ENCODE measurements at places on chromosomes 11 and 22.

DNA sequence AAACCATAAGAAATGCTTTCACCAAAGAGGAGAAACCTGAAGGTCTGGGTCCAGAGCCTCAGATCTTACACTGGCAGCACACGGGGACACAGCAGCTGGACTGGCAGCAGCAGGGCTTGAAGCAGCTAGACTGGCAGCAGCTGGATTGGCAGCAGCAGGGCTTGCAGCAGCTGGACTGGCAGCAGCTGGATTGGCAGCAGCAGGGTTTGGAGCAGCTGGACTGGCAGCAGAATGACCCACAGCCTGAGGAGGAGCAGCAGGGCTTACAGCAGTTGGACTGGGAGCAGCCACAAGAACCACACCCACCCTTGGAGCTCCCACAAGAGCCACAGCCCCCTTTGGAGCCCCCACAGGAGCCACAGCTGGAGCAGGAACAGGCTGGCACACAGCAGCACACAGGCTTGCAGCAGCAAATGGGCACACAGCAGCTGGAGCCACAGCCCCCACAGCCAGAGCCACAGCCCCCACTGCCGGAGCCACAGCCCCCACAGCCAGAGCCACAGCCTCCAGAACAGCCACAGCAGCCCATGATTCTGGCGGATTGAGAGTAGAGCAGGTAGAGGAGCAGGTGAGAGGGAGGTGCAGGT, at the start of gene KRTAP5-11:
Gene KRTAP5-11, minus strand, starts transcription at position 567 of the 587 bp plus-strand sequence. Its CDS starts 38 bp downstream, at position 529.
- no peak for DNase-seq

DNA sequence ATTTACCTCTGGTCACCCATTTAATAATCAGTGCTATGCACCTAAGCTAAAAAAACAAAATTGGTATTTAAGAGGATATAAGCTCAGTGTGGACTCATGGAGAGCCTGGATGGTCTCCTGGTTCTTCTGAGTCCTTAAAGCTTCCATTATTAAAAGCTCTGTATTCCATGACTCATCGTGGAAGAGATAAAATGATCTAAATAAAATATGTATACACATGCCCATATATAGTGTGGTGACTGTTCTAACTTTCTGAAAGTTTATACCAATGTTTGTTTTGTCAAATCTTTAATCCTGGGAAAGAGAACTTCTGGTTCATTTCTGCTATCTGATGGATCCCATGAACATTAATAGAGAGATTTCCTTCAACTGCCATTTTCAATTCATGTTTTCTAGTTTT, 375.9 kb downstream of the GUCY1A2 start:
- DNase-seq: no peak

DNA sequence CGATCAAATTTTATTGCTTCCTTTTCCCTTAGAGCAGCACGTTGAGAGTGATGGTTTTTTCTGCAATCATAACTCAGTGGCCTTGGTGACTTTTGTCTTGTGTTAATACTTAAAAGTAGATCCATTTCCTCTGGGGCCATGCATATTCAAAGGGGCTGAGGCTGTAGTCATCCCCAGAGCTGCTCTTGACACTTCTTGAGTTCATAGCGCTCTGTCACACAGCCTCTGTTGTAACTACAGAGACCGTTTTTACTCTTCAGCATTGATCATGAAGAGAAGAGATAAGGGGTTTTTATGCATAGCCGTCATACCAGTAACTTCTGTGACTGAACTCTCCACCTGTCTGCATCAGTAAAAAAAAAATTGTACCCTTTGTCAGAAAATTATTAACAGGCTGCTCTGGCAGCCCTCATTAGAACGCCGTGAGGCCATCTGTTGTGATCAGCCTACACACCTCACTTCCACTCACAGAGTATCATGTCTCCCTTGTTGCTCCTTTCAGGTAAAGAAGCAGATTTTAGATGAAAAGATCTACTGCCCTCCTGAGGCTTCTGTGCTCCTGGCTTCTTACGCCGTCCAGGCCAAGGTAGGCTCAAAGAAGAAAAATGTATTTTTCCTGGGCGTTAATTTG, 38.4 kb downstream of the NF2 start:
- DNase-seq: no peak

DNA sequence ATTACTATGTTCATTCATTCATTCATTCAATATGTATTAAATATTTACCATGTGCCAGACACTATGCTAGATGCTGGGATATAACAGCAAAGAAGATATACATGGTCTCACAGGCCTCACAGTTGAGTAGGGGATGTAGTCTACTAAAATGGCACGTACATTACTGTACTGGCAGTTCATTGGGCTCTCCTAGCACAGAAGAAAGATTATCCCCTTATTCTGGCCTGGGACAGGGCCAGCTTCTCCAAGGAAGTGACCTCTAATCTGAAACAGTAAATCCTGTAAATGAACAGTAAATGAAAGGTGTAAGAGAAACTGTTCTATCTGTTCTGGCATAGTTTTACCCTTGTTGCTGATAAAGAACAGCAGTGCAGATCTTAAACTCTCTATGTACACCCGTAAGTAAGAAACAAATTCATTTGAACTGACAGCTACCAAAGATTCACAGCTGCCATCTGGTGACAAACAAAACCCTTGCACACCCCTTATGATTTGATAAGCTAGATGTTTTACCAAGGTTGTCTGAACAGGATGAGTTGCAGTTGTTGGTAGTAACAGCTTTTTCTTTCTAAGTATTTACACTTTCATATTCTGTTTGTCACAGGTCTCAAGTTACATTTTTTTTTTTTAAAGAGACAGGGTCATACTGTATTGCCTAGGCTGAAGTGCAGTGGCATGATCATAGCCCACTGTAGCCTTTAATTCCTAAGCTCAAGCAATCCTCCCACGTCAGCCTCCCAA, 263.1 kb downstream of the TMEM135 start:
- DNase-seq: no peak

DNA sequence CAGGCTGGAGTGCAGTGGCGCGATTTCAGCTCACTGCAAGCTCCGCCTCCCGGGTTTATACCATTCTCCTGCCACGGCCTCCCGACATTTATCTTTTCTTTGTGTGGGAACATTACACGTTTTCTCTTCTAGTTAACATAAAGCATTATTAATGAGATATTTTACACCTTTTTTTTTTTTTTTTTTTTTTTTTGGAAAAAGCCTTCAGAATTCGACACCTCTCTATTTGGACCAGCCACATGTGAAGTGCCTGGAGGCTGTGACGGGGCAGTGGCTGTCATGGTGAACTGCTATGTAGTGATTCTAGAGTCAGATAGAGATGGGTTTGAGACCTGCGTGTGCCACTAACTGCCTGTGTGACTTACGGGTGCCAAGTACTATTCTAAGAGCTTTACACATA, 64.3 kb downstream of the SMIM38 start:
- no peak for DNase-seq

DNA sequence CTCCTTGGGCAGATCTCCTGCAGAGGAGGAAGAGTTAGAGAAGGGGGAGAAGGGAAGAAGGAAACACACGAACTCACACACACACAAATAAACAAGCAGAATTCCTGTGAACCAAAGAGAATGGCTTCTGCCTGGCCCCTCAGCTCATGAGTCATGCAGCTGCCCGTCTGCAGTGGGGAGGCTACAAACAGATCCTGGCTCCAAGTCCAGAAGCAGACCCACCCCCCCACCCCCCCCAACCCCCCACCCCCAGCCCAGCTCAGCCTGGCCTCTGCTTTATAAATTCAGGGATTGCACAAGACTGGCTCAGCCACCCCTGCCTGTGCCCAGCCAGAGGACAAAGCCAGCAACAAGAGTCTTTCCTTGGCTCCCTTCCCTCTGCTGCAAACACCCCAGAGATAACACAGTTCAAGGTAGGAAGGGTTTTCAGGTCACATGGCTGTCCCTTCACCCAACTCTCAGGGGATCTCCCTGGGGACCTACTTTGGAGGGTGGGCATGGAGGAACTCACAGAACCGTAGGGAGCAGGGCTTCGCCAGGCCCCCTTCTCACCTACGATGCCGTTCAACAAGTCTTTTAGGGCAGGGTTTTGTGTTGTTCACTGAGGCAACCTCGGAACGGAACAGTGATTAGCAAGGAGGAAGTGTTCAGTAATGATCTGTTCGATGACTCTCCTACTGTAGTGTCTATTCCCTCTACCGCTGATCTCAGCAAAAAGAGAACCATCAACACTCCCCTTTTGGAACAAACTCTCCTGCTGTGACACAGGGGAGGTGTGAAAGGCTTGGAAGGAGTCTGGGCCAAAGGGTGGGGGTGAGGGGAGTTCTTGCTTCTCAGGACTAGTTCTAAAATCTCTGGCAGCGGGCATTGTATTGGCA, 35.5 kb downstream of the RPL27A start:
- DNase-seq: no peak

- DNase-seq: no peak
These were observed 76.2 kb upstream of the VPREB1 start for GRCh38 chr22:22168190-22168940.

DNA sequence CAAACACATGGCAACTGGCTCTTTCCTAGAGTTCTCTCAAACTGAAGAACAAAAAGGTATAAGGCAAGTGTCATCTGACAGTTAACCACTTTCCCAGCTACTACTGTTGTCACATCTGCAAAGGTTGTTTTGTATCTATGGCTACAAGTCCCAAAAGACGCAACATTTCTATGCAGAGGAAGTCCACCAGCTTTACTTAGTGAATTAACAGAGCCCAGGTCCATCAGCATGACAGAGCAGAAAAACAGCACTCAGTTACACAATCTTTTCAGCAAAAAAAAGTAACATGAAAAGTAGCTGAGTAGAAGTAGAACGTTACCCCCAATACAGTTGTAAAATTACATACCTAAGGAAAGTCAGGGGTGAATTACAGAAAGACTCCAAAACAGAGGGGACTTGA, 12.1 kb downstream of the CPSF7 start:
- DNase-seq: no peak

GRCh38 chr22:39534591-39535356, 2.2 kb upstream of the RPS19BP1 start:
- no peak for DNase-seq

DNA sequence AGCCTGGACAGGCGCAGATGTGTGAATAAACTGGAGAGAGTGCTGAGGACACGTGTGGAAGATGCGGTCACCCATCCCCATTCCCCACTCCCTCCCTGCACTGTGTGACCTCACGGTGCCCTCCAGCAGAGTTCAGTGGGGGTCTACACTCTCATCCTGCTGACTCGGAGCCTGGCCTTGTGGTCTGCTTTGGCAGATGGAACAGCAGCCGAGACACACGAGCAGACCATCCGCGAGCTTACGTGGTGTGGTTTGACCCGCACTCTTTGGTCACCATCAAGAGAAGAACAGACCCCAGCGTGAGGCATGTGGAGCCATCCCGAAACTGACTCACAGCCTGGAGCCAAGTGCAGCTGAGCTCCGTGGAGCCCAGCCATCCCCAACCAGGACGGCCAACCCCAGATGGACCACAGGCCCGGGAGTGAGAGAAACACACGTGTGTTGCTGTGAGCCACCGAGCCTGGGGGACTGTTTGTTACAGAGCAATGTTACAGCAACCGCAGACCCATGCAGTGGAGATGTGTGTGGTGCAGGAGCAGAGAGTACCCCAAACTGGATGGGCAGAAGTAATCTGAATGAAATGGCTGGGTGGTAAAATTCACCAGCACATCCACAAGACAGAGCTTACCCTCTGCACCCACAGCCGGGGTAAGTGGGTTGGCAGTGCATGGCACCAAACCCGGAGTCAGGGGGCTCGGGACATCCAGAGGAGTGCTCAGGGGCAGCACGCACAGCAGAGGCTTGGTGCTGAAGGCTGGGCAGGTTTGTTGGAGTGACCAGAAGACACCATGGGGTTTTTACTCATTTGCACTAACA, 90.7 kb downstream of the RTL6 start:
- no peak for DNase-seq

GRCh38 chr11:107427569-107428180, 29.9 kb downstream of the CWF19L2 start:
- DNase-seq: peak; percentile 39

DNA sequence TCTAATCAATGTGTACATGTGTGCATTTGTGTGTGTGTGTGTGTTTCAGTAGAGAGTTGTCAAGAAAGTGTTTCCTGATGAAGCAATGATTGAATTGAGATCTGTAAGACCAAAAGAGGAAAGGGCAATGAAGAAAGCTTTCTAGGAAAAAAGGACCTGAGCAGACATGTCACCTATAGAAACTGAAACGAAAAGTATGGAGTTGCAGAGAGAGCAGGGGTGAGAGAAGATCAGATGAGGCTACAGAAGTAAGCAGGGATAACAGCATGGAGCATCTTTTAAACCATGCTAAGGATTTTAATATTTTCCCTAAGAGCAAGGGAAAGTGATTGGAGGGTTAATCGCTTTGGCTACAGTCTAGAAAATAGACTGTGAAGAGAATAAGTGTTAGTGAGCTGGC, 1459.4 kb upstream of the TENM4 start:
- DNase-seq: no peak

- no peak for DNase-seq
These were observed 134.7 kb upstream of the TMEM45B start for GRCh38 chr11:129680907-129681306.

- DNase-seq: no peak
These were observed 55.7 kb downstream of the MYH9 start for GRCh38 chr22:36331912-36332622.

GRCh38 chr11:96200243-96200642, 142.8 kb downstream of the MAML2 start:
- no peak for DNase-seq

GRCh38 chr11:62777389-62777788, 6.2 kb downstream of the TAF6L start:
- DNase-seq: no peak

DNA sequence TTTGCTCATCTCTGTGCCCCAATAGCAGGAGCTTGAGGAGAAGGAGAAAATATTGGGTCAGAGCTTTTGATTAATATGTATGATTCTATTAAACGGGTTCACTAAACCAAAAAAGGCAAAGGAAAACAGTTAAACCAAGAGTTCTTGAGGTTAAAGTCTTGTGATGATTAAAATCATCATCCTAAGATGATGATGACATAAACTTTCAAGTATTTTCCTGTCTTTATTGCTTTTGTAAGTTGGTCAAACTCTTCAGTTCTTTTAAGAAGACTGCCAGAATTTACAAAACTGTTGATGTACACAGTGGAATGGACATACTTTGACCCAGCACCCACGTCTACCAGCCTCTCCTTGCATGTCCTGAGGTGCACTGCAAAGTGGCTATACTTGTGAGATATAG, 41.0 kb downstream of the FDX1 start:
- DNase-seq: no peak

DNA sequence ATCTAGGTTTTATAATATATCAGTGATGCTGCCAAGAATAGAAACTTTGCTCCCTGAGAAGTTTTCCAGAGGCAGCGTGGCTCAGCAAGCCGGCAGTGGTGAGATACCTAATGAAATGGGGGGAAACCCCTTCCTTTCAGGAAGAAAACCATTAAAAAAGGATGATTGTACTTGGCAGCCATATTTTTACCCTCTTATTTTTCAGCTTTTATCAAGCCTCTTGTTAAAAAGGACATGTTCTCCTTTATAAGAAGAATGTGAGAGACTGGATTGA, 9.0 kb upstream of the ME3 start:
- DNase-seq: no peak

GRCh38 chr22:36208162-36208765, 6.7 kb upstream of the APOL4 start:
- DNase-seq: no peak
